Caco-2 (cell line): ENCODE measurements at places on chromosomes 1 and 21.

GRCh38 chr1:101293461-101294051 lies 56.7 kb downstream of the S1PR1 start:
- no peak for DNase-seq

DNA sequence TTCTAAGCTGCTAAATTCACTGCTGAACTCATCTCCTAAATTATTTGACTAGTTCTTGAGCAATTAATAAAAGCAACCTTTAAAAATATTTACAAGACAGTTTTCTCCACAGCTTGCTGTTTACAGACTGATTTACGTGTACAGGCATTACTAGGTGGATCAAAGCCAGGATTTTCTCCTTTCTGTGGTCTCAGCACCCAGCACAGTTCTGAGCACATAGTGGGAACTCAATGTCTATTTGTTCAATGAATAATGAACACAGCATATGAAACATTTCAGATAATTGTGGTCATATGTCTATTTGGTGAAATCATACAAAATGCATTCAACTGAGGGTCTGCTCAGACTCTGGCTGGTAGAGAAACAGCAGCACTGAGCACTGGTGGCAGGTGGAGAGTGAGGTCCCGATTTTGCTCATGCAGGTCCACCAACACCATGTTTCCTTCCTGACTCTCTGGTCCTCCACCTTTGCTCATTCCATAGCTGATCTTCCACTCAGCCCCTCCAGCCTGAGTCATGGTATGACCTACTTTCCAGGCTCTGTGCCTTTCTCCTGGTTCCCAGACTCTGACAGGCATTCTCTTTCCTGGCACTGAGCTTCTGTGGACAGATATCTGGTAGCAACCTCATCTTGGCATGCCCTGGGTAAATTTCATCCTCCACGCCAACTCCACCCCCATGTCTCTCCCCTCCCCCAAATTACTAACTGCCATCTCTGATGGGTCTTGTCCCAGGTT lies 311.3 kb downstream of the TGFB2 start:
- no peak for DNase-seq

- DNase-seq = peak; percentile 82
Observed at GRCh38 chr1:228860911-228861831, 125.9 kb downstream of the RHOU start.

DNA sequence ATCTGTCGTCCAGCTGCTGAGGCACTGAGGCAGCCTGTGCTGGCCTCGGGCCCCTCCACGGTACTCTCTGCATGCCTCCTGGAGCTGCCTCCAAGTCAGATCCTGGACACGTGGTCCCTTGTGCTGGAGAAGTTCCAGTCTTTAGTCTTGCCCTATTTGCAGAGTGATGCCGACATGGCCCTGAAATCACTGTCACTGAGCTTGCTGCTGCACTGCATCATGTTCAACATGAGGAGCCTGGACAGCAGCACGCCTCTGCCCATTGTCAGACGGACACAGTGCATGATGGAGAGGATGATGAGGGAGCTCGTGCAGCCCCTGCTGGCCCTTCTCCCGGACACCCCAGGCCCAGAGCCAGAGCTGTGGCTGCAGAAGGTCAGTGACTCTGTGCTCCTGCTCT lies 10.0 kb downstream of the URB2 start:
- DNase-seq = no peak

DNA sequence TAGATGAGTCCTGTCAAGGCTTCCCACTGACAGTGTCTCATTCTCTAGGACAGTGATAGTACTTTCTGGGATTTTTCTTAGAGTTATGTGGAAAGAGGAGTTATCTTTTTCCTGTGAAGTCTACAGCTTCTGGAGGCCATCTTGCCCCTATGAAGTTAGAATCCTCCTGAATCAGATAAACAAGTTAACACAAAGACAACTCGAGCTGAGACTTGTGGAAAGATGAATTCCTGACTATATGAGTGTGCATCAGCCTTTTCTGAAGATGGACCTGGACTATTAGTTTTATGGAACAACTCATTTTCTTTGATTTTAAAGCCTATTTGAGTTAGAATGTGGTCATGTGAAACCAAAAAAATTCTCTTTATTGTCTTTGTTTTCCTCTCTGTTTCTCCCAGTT lies 290.9 kb downstream of the LRRIQ3 start:
- DNase-seq = no peak

- DNase-seq = no peak
Observed at GRCh38 chr21:36792505-36792967, 93.6 kb downstream of the SIM2 start.

GRCh38 chr1:57494530-57495079 lies 70.7 kb upstream of the DAB1 start:
- DNase-seq = no peak

DNA sequence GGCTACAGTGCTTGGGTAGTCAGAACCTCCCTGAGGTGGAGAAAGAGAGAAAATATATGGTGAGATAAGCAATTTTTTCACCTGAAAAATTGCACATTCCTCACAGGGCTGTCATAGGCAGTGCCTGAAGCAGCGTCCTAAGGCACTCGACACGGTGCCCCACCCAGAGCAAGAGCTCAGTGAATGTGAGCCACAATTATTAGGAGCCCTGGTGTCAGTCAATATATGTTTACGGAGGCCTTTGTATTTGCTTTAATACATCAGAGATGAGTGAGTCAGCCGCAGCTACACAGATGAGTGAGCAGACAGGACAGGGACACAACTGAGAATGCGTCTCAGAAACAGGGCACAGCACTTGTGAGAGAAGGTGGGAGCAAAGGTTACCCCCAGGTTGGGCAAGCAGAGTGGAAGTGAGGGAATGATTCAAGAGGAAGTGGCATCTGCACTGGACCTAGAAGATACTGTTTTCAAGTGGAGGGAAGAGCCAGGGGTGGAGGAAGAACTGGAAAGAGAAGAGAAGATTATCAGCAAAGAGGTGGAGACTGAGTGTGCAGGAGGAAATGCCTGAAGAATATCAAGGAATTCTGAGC lies 5.2 kb upstream of the PIGC start:
- peak; percentile 82 for DNase-seq

GRCh38 chr1:197127246-197127912 lies 19.1 kb downstream of the ASPM start:
- DNase-seq = no peak

DNA sequence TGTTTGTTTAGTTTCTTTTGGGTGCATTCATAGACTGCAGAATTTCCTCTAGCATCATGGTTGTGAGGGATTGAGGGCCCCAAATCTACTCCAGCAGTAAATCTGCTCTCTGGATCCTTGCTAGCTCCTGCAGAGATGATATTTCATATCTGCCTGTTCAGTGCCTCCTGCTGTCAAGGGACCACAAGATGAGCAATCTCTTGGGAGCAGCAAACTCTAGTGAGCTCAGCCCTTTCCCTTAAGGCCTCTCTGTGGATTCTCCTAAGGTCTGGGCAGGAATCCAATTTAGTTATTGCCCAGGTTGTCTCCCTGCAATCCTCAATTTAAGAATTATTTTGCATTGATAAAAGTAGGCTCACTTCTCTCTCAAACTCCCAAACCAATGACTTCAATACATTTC lies 76.9 kb downstream of the RGS18 start:
- DNase-seq = no peak

DNA sequence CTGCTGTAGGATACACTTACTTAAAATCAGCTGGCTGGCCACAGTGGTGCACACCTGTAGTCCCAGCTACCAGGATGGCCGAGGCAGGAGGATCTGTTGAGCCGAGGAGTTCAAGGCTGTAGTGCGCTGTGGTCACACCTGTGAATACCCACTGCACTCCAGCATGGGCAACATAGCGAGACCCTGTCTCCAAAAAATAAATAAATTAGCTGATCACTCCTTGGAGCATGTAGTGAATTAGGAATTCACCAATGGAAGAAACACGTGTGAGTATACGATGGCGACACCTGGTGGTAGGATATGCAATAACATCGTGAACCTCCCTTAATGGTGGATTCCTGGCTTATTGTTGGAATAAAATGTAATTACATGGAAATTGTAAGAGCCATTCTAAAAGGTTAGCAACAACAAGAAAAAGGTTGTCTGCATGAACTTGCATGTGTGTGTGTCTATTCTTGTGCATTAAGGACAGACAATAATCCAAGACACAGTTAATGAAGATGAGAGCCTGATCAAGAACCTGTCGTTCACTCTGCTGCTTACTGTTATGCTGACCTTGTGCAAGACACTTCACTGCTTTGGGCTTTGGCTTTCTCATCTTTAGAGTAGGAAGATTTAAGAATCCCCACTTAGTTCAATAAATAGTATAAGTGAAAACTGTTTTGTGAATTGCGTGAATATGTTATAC lies 38.6 kb upstream of the COX20 start:
- peak; percentile 74 for DNase-seq

DNA sequence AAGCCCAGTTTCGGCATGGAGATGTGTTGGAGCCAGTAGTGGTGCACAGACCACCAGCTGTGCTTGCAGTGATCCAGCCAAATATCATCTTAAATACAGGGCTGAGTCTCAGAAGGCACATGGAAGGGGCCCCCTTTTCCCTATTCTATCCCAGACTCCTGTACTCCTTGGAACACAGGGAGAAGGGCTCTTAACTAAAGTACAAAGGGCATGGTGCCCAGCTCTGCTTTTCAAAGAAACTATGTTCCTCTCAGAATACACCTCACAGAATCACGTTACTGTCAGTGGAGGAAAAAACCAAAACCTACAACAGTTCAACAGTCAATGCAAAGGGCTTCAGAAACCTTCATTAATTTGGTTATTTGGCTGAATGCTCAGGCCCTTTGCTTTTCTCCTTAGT lies 180.6 kb upstream of the C1orf105 start:
- no peak for DNase-seq

- DNase-seq = no peak
Observed at GRCh38 chr21:41537356-41537755, 29.4 kb upstream of the TMPRSS2 start.

DNA sequence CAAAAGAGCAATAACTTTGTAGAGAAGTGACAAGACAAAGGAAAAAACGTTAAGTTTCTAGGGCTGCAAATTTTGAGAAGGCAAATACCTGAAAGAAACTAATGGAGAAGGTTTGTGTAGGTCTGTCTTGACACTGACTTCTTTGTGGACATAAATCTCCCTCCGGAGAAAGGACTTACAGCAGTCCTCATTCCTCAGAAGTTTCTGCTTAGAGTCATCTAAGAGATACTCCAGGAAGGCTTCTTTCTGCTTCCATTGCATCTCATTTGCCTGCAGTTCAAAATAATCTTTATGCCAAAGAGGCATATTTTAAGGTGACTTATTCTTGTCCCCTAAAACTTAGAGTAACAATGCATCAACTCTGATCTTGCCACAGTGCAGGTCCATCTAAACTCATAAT lies 4.4 kb upstream of the C4BPB start:
- no peak for DNase-seq

GRCh38 chr1:2583331-2583791 lies 3.2 kb upstream of the PRXL2B start:
- no peak for DNase-seq

- DNase-seq = no peak
Observed at GRCh38 chr1:167763525-167764220, 41.9 kb downstream of the MPZL1 start.

GRCh38 chr1:116418091-116418830 lies 45.2 kb downstream of the ATP1A1 start:
- peak; percentile 83 for DNase-seq

DNA sequence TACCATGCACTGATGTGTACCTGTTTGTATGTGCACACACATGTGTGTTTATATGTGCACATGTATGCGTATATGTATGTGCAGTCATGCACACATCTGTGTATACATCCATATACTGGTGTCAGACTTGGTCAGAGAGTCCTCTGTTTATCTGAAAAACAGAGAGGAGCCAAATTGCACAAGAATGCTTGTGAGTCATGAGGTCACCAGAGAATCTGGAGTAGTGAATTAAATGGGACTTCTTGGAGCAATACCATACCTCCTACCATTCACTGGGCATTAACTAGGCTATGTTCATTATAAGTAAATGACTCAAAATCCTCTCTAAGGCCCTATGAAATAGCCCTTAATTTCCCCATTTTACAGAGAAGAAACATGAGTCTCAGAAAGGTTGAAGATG lies 272.1 kb upstream of the C1orf87 start:
- DNase-seq = no peak

- no peak for DNase-seq
Observed at GRCh38 chr1:50724626-50725286, 235.3 kb downstream of the FAF1 start.

GRCh38 chr1:201332021-201332420 lies 45.5 kb downstream of the TNNT2 start:
- DNase-seq = no peak
